Epithelial cell of alveolus of lung (primary cell): ENCODE measurements at places on chromosomes 12 and 14. TPM values are rescaled to one million over a fixed set of nuclear protein-coding genes. Genes with fewer than 3 reads are reported as not detected.

Gene ZFHX2
- total RNA-seq = 0.08 and 0.39 TPM in 2 replicates

Gene SERPINA3
- 29.4 and 66.7 TPM in 2 replicates for total RNA-seq

Gene A2M
- total RNA-seq = 2.5 and 566 TPM in 2 replicates

Gene PFKM
- total RNA-seq = 39.0 and 53.3 TPM in 2 replicates

Gene CDCA3
- total RNA-seq = 12.0 and 27.4 TPM in 2 replicates

Gene SERPINA12
- total RNA-seq = not detected in 2 replicates

Gene GPRC5D
- not detected in 2 replicates for total RNA-seq

Gene SIX6
- not detected in 2 replicates for total RNA-seq

Gene NOC4L
- 15.3 and 24.2 TPM in 2 replicates for total RNA-seq

Gene IQSEC3
- 0.08 TPM in 1 of 2 replicates, not detected in the other for total RNA-seq

Gene TMED10
- 266 and 308 TPM in 2 replicates for total RNA-seq

Gene ZBTB1
- total RNA-seq = 23.0 and 44.2 TPM in 2 replicates

Gene DNAL1
- total RNA-seq = 8.3 and 11.1 TPM in 2 replicates

Gene SLC22A17
- 34.6 and 59.7 TPM in 2 replicates for total RNA-seq
